NT2/D1 (cell line): ENCODE measurements at places on chromosomes 2 and 18.

DNA sequence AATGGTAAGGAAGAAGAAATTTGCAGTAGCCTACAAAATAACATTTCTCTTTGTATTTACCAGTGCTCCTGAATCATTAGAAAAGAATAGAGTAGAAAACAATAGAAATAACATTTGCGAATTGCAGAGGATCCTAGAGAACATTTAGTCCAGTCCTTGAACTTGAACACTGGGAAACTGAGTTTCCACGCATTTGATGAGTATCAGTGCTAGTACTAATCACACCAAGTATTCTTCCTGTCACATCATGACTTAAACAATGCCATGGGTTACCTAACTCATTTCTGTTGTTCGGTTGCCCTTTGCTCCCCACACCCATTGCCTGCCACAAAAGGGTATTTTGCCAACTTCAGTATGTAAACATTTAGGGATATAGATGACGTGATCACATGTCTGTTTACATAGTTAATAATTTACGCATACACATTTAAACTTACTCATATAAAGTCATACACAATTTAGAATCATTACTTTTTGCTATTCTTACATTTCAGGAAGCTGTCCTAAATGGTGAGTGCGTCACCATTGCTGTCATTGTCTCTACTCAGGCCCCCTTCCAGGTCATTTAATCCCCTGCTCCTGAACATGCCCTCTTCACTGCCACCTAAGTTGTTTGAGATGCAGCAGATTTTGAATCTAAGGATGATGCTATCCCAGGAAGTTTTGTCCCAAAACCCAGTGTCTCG is 42.3 kb downstream of the CRIM1 start:
- no peak for DNase-seq

- DNase-seq = no peak
Measured at GRCh38 chr18:49457616-49458015, 2.8 kb downstream of the DYM start.

- DNase-seq = no peak
Measured at GRCh38 chr2:184927040-184927439, 328.7 kb downstream of the ZNF804A start.

DNA sequence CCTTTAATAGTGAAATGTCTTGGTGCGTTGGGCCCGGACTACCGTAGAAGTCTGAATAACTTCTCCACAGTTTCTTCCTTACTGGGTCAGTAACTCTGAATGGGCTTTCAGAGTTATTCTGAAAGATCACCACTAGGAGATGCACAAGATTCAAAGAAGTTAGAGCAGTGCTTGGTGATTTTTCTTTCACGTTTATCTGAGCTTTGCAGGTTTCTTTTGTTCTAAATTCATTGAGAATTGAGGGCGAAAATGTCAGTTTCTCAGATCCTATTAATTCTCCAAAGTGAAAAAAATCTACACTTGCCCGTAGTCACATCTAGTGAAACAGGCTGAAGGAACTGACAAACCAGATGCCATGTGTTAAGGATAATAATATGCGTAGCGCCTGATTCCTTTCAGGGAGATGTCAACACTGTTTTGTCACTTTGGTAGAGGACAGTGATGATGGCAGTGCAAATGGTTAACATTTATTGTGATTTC is 70.1 kb downstream of the QPCT start:
- DNase-seq = no peak

DNA sequence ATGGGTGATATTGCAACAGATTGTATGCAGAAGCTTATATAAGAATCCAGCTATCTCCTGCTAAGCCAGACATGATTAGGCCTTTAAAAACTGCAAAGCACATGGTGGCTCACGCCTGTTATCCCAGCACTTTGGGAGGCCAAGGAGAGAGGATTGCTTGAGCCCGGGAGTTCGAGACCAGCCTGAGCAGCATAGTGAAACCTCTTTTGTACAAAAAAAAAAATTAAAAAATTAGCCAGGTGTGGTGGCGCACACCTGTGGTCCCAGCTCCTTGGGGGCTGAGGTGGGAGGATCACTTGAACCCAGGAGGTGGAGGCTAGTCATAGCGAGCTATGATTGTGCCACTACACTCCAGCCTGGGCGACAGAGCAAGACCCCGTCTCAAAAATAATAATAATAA is 204.6 kb downstream of the TNS1 start:
- DNase-seq = no peak

DNA sequence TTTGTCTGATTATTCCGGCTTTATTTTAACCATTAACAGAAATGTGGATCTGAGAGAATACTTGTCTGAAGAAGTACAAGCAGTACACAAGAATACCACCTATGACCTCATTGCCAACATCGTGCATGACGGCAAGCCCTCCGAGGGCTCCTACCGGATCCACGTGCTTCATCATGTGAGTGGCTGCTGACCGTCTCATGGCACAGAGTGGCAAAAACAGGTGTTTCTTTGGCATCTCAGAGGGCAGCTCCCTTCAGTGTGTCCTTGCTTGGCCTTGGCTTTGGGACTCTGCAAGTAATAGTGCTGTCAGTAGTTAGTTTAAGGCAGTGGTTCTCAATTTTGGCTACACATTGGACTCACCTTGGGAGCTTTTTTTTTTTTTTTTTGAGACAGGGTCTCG is 23.1 kb downstream of the SFTPB start:
- no peak for DNase-seq

GRCh38 chr18:55839343-55839742 is 251.4 kb upstream of the TCF4 start:
- no peak for DNase-seq

- peak; percentile 30 for DNase-seq
Measured at GRCh38 chr18:59249199-59249774, 24.0 kb downstream of the RAX start.

DNA sequence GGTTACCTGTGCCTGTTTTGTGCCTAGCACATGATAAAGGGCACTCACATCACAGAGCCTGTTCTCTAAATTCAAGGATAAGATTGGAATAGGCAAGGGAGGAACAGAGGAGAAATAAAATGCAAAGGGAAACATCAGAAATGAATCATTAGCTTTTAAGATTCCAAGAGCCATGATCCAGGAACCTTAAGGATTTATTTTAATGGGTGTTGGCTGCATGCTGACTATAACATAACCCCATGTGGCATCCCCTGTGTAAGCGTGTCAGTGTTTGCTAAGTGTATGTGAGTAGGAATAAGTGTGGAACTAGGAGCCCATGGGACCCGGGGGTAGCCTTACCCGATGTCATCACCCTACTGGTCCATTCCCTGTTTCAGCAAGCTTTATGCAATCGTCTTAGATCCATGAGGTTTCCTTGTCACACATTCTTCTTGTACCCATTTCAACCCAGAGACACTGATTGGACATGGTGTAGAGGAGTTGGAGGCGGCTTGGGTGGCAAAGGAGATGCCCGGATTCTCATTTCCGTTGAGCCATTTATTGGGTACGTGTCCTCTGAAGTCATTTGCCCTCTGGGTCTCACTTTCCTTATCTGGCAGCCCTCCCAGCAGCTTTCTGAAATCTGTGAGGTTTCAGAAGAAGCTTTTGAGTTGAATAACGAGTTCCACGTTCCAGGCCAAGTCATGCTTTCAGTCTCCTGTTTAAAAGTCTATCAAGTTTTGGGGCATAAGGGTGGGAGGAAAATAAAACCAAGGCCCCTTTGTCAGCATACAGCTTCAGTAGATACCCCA is 117.0 kb downstream of the MGAT5 start:
- DNase-seq = no peak

GRCh38 chr18:2337552-2338141 is 233.7 kb downstream of the METTL4 start:
- DNase-seq = no peak

- DNase-seq = no peak
Measured at GRCh38 chr18:21203542-21204241, 38.3 kb upstream of the GREB1L start.

- no peak for DNase-seq
Measured at GRCh38 chr2:171706152-171706803, 19.0 kb downstream of the DYNC1I2 start.

DNA sequence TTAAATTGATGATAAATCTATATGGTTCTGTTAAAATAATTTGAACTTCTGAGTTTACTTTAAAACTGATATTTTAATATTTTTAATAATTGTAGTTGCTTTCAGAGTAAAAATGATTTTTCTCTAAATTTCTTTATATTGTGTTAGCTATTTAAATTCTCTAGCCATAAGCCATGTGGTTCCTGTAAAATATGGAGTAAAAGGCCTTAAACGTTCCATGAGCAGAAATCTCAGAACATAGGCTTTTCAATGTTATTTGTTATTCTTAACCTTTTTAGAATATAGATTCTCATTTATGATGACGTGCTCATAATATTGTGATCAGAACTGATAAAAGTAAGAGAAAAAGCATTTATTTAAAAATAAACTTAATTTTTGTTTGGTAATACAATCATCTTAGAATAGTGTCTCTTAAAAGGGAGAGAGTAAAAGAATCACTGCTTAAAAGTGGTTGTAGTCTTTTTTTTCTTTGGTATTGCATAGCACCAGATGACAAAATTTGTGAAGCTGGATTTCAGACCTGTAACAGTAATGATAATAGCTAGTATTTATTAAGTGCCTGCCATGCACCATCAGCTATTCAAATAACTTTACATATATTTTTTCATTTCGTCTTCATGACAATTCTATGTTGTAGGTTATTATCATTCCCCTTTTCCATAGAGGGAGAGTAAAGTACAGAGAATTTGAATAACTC is 2.7 kb downstream of the BMPR2 start:
- no peak for DNase-seq

DNA sequence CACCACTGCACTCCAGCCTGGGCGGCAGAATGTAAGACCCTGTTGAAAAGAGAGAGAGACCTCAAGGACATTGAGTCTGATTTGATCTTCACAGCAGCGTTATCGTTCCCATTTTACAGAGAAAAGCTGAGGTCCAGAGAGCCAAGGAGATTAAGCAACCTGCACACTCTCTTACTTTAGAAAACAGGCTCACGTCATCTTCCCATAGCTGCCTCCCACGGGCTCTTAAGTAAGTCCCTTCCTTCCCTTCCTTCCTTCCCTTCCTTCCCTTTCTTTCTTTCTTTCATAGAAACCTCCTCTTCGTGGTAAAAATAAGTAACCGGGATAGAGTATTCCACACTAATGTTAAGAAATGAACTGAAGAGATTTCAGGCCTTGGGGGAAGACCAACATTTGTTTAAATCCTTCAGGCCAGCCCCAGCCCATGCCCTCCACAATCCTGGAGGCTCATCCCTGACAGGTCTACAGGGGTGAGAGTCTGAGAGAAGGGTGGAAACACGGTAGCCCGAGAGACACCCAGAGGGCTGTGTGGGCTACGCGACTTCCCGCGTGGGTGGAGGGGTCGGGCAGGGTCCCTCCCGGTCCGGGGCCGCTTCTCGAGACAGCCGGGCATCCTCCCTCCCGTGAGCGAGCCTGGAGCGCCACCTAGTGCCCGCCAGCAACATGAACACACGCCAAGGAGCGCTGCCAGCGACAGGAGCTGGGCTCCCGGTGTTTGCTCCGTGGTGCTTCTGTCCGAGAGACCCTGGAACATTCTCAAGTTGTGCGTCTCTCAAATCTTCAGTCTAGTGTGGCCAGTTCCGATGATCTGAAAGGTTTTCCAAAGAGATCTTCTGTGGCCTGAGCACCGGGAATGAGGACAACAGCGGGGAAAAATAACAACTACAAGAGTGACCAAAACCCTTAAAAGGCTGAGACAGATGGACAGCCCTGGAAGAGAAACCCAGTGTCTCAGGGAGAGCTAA is 160.3 kb downstream of the INO80D start:
- peak; percentile 77 for DNase-seq

GRCh38 chr2:18046558-18047212 is 168.2 kb downstream of the KCNS3 start:
- no peak for DNase-seq

- DNase-seq = no peak
Measured at GRCh38 chr2:17749753-17750438, 3.7 kb downstream of the SMC6 start.

GRCh38 chr2:36466135-36466534 is 110.6 kb downstream of the CRIM1 start:
- no peak for DNase-seq

DNA sequence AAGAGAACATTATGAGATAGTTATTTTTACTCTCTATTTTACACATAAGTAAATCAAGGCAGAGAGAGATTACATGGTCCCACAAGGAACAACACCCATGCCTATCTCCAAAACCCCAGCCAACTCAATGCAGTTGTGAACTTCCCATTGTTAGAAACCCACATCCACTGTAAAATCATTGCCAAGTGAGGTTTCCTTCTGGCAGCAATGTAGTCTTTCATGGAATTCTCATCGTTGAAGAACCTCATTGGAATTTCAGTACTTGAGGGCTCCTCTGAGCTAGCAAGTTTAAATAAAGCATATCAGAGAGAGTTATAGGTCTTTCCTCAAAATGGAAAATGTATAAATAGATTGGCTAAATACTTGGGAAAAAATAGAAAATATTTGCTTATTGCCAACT is 105.2 kb downstream of the RAD51AP2 start:
- DNase-seq = no peak

DNA sequence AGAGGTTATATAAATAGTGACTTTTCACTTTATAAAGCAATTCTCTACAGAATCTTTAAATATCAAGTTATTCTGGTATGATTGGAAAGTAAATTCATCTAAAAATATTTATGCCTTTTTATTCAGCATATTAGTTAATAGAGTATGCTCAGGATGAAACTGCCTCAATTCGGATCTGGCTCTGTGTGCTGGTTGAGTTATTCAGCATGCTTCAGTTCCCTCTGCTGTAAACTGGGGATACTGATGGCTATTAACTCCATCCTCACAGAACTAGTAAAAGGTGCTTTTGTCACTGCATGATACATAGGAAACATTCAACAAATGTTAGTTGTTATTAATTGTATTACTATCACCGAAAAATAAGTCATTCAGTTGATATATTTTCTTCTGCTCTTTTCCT is 250.3 kb downstream of the NRXN1 start:
- no peak for DNase-seq

DNA sequence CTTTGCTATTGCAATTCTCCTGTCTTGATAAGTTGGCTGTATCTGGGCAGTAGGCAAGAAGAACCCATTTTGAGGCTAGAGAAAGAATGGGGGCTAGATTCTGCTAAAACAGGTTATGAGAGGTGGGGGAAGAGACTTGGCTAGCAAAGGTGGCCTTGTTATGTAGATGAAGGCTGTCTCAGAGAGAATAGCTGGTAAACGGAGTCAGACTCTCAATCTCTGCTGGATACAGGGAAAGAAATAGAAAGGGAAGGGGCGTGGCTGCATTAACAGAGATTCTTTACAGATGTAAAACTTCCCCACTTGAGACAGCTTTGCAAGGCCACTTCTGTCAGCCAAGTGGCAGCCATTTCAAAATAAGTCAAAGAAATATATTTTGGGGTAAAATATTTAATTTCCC is 38.1 kb upstream of the ARHGAP25 start:
- peak; percentile 73 for DNase-seq

GRCh38 chr2:20352230-20352578 is 1.6 kb upstream of the PUM2 start:
- no peak for DNase-seq

- DNase-seq = peak; percentile 76
Measured at GRCh38 chr2:133886735-133887675, 318.7 kb upstream of the NCKAP5 start.

- DNase-seq = no peak
Measured at GRCh38 chr2:101879466-101879865, 112.3 kb upstream of the IL1R2 start.

- DNase-seq = peak; percentile 95
Measured at GRCh38 chr2:205680067-205680466, 2.2 kb upstream of the NRP2 start.
